Effector memory CD4-positive, alpha-beta T cell (primary cell): ENCODE measurements at places on chromosomes 11 and 22.

- DNase-seq: no peak
These were observed 10.3 kb downstream of the NEAT1 start for GRCh38 chr11:65432686-65433582.

GRCh38 chr11:97033178-97033577, 643.4 kb downstream of the JRKL start:
- DNase-seq: no peak

DNA sequence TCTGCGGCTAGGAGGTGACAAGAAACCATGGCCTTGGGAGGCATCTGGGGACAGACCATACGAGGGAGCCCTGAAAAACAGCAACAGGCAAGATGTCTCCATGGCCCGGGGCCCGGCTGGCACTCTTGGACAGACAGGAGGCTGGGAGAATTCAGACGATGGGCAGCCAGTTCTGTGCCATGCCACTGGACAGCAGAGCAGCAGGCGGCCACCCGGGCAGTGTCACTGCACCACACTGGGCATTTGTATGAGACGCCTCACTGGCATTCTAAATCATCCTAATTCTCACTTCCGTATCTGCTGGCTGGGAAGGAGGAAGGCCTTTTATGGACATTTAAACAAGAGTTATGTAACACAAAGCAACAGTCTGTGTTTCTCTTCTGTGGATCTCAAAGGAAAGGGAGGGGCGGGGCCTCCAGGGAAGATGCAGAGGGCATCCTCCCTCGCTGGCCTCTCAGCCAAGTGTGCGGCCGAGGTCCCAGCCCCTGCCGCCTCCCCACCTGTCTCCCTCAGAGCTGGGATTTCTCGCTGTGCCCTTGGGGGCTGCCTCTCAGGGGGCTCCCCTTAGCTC, 350.3 kb downstream of the SHANK2 start:
- no peak for DNase-seq

DNA sequence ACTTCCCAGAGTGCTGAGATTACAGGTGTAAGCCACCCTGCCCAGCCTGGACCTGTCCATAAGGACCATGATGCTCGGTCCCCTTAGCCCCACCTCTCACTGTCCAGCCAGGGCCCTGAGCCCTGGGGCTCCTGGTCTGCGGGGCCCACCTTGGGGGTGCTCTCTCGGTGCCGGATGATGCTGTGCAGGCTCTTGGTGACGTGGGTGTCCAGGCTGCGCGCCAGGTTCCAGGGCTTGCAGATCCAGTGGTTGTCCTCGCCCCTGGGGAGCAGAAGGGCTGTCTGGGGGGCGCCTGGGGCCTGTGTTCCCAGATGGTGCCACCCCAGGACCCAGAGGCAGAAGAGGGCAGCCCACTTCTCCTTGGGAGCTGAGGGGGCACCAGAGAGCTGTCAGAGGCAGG, 13.4 kb downstream of the TTLL12 start:
- DNase-seq: no peak

- DNase-seq: no peak
These were observed 871 bp upstream of the SIDT2 start for GRCh38 chr11:117177534-117178209.

DNA sequence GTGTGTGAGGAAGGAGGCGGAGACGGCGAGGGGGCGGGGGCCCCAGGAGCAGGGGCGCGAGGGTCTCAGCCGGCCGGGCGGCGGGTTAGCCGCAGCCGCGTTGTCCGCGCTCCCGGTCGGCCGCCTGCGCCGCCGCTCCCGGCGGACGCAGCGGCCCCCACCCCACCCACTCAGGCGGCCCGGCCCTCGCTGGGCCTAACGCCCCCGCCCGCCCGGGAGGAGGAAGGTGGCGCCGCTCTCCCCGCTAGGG, at the start of gene FCHSD2:
TSS of gene FCHSD2 (minus strand) at position 191 of the 250 bp plus-strand sequence. CDS start 441 bp downstream, outside the sequence.
- no peak for DNase-seq

- DNase-seq: no peak
These were observed 99.1 kb upstream of the ANO1 start for GRCh38 chr11:69978841-69979614.

GRCh38 chr11:58526721-58527120, 18.8 kb upstream of the OR5B21 start:
- DNase-seq: no peak

GRCh38 chr11:83284501-83285150, 1.5 kb downstream of the CCDC90B start:
- no peak for DNase-seq

- no peak for DNase-seq
These were observed 255.0 kb upstream of the TBCEL start for GRCh38 chr11:120768949-120769348.

- no peak for DNase-seq
These were observed 566.7 kb downstream of the BRD1 start for GRCh38 chr22:49260681-49261580.

GRCh38 chr11:4041731-4042391, 52.7 kb upstream of the RRM1 start:
- DNase-seq: no peak

DNA sequence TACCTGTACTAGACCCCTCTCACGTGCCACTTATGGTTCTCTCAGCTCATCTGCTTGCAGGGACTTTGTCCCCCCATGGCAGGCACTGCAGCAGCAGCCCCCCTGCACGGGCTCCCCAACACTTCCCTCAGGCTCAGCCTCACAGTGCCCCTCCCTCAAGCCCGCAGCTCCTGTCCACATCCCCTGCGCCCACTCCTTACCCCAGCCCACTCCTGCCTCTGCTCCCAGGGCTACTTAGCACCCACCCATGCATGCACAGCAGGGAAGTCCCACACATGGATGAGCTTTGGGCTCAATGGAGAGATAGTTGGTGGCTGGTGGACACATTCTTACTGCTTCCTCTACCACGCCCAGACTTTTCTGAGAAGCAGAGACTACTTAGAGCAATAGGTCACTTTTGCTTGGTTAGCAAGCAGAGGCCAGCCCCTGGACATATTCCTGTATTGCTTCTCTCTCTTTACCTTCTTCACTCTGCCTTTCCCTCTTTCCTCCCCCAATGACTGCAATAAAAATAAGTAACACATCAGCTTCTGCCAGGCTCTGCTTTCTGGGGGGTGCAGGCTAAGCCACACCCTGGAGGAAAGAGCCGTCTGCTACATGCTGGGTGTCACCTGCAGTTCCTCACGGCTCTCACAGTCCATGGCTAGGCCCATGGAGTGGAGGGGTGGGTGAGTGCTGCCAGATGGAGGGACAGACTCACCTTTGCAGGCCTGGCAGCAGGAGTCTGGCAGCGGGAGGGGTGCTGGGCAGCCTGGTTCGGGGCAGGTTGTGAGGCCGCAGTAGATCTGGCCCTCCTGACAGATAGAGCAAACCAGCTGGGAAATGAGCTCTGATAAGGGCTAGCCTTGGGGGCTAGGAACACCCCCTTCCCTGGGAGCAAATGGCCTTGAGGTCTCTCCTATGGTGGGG, 23.4 kb downstream of the CHRDL2 start:
- DNase-seq: no peak

GRCh38 chr22:19854778-19855503, at the start of the genes GNB1L and RTL10:
Gene GNB1L, minus strand, starts transcription at chr22:19854874. Its CDS starts 33,519 bp downstream, at chr22:19821355.
Gene RTL10, minus strand, starts transcription at chr22:19854874. Its CDS starts 2,613 bp downstream, at chr22:19852261.
- peak; percentile 89 for DNase-seq

- no peak for DNase-seq
These were observed 16.5 kb downstream of the NAP1L4 start for GRCh38 chr11:2975594-2975993.

- no peak for DNase-seq
These were observed 27.8 kb downstream of the RELT start for GRCh38 chr11:73404048-73404447.

DNA sequence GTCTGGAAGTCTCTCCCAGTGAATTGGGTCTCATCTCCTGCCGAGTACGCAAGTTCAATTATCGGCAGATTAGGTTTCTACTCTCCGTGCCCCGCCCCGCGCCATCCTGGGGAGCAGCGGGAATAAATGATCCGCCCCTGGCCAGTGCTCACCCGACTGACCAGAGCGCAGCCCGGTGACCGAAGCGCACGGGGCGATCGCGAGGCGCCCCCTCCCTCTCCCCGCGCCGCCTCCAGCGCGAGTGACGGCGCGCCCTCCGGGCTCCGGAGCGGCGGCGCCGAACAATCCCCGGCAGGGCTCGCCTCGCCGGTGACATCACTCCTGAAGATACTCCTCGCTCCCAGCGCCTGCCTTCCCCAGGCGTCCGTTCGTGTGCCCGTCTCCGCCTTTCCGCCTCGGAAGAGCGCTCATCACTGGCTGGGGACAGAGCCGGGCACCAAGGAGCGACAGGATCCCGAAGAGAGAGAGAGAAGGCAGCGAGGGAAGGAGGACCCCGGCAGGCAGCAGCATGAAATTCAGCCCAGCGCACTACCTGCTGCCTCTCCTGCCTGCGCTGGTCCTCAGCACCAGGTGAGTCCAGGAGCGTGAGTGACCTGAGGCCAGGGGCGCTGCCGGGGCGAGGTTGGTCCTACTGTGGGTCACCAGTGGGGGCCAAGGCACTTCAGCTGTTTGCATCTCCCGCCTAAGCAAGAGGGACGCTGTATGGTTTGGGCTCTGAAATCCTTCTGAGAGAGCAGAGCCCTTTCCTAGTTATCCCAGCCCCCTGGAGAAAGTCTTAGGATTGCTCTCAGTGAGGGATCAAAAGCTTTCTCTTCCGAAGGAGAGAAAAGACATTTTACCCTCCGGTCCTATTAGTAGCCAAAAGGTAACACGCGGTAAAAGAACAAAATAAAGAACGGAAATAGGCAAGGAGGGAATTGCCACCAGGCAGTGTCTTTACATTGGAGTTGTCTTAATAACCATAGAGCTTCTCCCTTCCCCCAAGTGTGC, at the start of gene LUZP2:
TSS of gene LUZP2 (plus strand) at position 318 of the 990 bp plus-strand sequence.
- DNase-seq: no peak

DNA sequence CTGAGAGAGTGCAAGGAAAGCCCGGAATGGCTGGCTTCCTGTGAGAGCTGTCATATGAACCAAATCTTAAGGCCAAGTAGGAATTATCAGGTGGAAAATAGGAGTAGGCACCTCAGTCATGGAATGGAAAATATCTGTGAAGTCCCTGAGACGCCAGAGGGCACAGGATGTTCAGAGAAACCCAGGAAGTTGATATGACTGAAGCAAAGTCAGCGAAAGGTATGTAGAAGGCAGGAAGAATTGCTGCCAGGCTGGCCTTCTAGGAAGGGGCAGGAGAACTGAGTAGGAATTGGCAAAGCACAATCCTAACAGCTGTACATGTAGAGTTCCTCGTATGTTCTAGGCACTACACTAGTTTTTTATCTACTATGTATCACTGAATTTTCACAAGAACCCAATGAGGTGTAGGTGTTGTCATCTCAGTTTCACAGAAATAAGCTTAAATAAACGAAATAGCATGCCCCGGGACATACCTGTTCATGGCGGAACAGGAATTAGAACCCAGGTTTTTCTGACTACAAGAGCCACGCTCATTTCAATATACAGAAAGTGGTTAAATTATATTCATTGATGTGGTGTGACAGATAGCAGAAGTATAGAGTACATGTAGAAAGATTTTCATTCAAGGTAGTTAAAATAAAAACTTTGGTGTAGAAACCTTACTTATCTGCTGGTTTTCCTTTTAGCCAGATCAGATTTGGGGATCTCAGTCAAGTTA, 17.0 kb downstream of the HMGXB4 start:
- DNase-seq: no peak

DNA sequence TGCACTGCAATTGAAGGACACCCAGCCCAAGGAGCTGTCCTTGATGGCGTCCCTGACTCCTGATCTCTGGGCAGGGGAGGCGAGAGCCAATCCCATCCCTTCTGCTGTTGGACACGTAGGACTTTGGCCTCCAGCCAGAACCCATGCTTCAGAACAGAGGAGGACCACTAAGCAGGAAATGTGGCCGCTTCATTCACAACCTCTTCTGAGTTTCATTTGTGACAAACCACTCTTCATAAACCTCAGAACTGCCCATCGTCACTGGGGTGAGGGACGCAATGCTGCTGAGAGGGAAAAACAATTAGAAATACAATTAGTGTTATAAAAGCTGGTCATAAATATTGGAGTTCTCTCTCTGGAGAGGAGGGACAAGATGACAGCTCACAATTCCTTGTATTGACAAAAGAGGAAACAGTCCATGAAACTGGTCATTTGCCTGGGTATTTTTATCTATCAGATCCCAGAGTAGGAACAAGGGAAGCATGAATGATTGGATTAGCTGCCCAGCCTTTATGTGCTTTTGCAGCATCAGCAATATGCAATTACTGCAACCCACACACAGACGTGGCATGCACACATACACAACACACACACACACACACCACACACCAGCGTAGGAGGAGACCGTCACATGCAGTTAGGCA, 216.5 kb upstream of the CADM1 start:
- DNase-seq: no peak

- DNase-seq: no peak
These were observed 22.1 kb downstream of the ATP6V1E1 start for GRCh38 chr22:17606496-17606895.

- no peak for DNase-seq
These were observed 46.8 kb downstream of the ARHGAP32 start for GRCh38 chr11:129145276-129145675.

- no peak for DNase-seq
These were observed 28.1 kb upstream of the LRRC10B start for GRCh38 chr11:61480261-61480993.

DNA sequence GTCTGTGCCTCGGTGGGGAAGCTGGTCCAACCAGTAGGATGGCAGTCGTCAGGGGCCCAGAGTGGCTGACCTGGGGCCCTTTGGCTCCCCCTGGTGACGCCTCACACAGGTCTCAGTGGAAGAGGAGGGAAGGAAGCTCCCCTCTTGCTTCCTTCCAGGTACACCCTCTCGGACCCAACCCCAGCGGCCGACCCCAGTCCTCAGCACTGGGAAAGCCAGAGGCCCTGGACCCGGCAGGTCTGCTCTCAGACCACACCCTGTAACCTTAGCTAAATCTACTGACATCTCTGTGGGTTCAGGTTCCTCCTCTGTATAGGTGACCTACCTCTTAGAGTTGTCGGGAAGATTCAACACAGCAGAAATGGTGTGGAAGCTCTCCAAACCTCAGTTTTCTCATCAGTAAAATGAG, 3.4 kb upstream of the SCUBE1 start:
- DNase-seq: peak; percentile 34

DNA sequence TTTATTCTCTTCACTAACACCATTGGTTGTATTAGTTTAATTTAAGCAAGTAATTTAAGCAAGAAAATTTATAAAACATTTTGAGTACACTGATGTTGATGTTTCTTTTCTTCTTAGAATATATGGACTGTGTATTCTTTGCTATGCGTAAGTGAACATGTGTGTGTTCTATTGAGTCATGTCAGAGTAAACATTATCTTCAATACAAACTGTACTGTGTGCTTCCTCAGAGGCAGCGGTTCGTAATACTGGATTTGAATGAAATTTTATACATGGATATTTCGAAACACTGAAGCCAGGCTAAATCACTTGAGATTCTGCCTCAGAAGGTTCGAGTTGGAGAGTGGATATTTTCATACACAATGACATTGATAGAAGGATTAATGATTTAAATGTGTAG, 452.6 kb downstream of the LUZP2 start:
- DNase-seq: no peak

DNA sequence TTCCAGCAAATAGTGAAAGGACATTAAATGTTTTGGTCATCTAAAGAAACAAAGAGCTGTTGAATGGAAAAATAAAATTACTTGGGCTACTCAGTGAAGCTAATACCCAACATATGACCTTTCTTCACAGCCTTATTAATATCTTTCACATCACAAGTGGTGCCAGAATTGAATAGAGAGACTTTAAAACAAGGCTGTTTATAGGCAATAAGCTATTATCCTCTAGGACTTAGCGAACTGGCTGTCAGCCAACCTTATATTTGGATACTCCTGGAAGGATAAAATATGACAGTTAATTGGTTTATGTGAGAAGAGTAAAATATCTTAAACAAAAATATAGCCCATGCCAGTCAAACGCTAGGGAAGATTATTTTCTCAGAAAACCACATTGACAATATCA, 225.5 kb upstream of the BLID start:
- no peak for DNase-seq
